ENCODE measurements at places on chromosomes 16 and 17. TPM values are rescaled to one million over a fixed set of nuclear protein-coding genes. Genes with fewer than 3 reads are reported as not detected.

Gene SCGB1C2
- total RNA-seq = not detected

Gene SLC47A1
- 23.8 TPM for total RNA-seq

Gene ZNF771
- total RNA-seq = 6.0 TPM

Gene MMP2
- 13.0 TPM for total RNA-seq

Gene HS3ST3A1
- total RNA-seq = 0.26 TPM

Gene TPSD1
- total RNA-seq = 0.03 TPM

Gene TBC1D3I
- total RNA-seq = 0.15 TPM

Gene FOXL1
- 1.0 TPM for total RNA-seq

Gene TP53TG3B
- total RNA-seq = 0.37 TPM

Gene INCA1
- 1.3 TPM for total RNA-seq

Gene GAST
- not detected for total RNA-seq

Gene DYNLRB2
- total RNA-seq = not detected

Gene DNAAF1
- total RNA-seq = 0.43 TPM

Gene HASPIN
- 14.0 TPM for total RNA-seq

Gene PRSS33
- total RNA-seq = not detected

Gene ATP2A3
- total RNA-seq = 3.6 TPM

Gene COL1A1
- 8.3 TPM for total RNA-seq

Gene ITGAD
- total RNA-seq = not detected

Gene PIPOX
- total RNA-seq = not detected

Gene DUXB
- total RNA-seq = not detected

Gene SKAP1
- not detected for total RNA-seq

Gene PRR35
- total RNA-seq = 0.20 TPM

Gene MPDU1
- 127 TPM for total RNA-seq

Gene WWOX
- total RNA-seq = 14.3 TPM

Gene GPR139
- total RNA-seq = not detected

Gene CTRB1
- not detected for total RNA-seq

Gene CMTM1
- total RNA-seq = 0.89 TPM

Gene KRT15
- total RNA-seq = 5.4 TPM

Gene RPL26
- total RNA-seq = 3,667 TPM

Gene SLC22A31
- total RNA-seq = 1.8 TPM

Gene CCL13
- total RNA-seq = not detected

Gene CACNG3
- total RNA-seq = not detected

Gene ACSM2A
- total RNA-seq = not detected

Gene ABAT
- 0.46 TPM for total RNA-seq

Gene NMRAL1
- 43.2 TPM for total RNA-seq
